Stimulated activated CD8-positive, alpha-beta memory T cell treated with anti-CD3 and anti-CD28 coated beads, Interleukin-7, amount 100 ng/mL, for 1 hour (primary cell): ENCODE measurements at places on chromosomes 1 and 21.

DNA sequence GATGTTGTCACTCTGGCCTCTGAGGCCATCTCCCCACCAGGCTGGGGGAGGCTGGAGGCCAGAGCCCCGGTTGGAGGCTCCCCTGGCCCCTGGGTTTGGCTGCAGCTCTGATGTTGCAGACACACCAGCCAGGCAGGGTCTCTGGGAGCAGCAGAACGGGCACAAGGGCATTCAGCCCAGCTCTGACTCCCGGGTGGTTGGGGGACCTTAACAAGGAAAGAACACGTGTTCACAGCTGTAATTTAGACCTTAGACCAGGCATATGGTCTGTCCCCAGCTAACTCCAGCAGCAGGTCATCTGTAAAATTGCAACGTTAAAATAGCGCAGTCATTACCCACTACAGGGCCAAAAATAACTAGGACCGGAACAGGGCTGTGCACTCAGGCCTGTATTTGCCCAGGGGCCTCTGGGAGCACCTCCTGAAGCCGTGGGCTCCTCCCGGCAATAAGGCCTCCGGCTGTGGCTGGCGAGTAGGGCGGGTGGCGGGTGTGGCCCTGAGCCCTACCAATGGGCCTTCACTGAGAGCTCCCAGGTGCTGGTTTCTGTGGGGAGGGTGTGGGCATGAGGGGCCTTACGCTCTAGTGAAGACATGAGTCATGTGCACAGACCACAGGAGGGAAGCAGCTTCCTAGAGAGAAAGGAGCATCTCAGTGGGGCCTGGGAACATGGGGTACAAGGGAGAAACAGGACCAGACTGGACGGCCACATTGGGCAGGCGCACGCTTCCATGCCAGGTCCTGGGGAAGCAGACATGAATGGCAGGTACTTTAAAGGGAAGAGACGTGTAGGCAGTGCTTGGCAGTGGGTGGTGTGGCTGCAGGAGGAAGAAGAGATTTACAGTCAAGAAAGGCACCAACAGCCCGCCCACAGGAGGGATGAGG is 6.1 kb downstream of the LDLRAP1 start:
- DNase-seq = no peak

DNA sequence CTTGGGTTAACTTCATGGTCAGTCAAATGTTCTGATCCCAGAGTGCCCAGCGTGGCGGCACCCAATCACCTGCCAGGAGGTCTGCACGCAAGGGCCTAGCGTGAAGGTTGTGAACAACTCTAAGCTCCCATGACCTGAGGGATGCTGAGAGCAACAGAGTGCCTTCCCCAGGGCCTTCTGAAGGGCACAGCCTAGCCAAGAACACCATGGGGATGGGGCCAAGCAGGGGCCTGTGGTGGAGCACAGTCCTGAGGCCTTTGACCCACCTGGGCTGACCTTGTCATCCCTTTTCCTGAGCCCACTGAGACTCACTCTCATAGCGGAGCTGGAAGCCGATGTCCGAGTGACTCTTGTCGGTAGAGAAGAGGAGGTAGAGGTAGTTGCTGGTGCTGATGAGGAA is 138.8 kb upstream of the HMGB4 start:
- no peak for DNase-seq

DNA sequence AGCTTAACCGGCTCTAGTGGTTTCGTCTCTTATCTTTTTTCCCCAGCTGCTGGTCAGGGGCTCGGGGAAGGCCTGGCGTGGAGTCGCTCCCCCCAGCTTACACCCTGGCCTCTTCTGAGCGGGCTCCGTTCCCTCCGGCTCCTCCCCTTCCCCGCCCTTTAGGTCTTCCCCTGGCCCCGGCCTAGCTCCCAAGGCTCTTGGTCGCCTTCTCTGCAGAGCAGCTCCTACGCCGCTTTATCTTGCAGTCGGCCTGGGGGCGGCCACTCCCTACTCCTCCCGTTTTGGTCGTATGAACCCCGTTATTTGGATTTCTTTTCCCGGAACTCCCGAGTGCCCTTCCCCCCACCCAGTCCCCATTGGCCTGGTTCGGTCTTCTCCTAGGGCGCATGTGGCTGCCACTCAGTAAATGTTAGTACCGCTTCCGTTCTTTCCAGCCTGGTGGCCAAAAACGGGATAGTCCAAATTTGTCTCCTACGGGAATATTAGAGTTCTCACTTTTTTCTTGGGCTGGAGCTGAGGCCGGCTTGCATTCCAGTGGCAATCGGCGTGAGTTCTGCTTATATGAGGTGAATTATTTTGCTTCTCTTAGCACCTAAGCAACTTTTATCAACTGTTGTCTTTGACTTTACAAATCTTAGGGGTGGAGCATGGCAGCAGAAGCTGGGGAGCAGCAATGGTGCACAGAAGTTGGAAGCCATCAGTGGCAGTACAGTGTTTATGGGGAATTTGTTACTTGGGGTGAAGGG is 467 bp downstream of the THRAP3 start:
- peak; percentile 55 for DNase-seq

GRCh38 chr1:176188604-176189003 is 18.5 kb downstream of the COP1 start:
- no peak for DNase-seq
